ENCODE measurements at places on chromosomes 12 and 14. TPM values are rescaled to one million over a fixed set of nuclear protein-coding genes. Genes with fewer than 3 reads are reported as not detected.

The KRT4 gene
- polyA plus RNA-seq: not detected

The GSC gene
- polyA plus RNA-seq: not detected

The SLC38A4 gene
- polyA plus RNA-seq: not detected

The PRR4 gene
- polyA plus RNA-seq: 22.1 TPM

The DEPDC4 gene
- 11.4 TPM for polyA plus RNA-seq

The SLC22A17 gene
- polyA plus RNA-seq: 46.4 TPM

The NKX2-1 gene
- not detected for polyA plus RNA-seq

The TDRD9 gene
- 10.1 TPM for polyA plus RNA-seq

The BEST3 gene
- not detected for polyA plus RNA-seq

The C3AR1 gene
- not detected for polyA plus RNA-seq

The CD69 gene
- polyA plus RNA-seq: 0.24 TPM

The ANKS1B gene
- 116 TPM for polyA plus RNA-seq

The VRTN gene
- polyA plus RNA-seq: not detected

The FGF6 gene
- not detected for polyA plus RNA-seq

The POTEG gene
- not detected for polyA plus RNA-seq

The SCNN1A gene
- polyA plus RNA-seq: not detected

The CELA1 gene
- not detected for polyA plus RNA-seq

The KLHL33 gene
- 0.16 TPM for polyA plus RNA-seq

The RNASE3 gene
- polyA plus RNA-seq: 2.3 TPM

The NKX2-8 gene
- not detected for polyA plus RNA-seq

The DIO2 gene
- polyA plus RNA-seq: 0.78 TPM

The ZDHHC22 gene
- polyA plus RNA-seq: 3.5 TPM

The RASSF9 gene
- not detected for polyA plus RNA-seq

The GPD1 gene
- polyA plus RNA-seq: 3.1 TPM

The CFAP251 gene
- 3.4 TPM for polyA plus RNA-seq

The RIPK3 gene
- not detected for polyA plus RNA-seq

The MLXIP gene
- polyA plus RNA-seq: 2.3 TPM

The ADAMTS20 gene
- not detected for polyA plus RNA-seq

The NPAS3 gene
- polyA plus RNA-seq: 15.9 TPM

The ADAM21 gene
- polyA plus RNA-seq: 2.4 TPM

The PTPRO gene
- 6.8 TPM for polyA plus RNA-seq

The RFX4 gene
- polyA plus RNA-seq: 5.7 TPM

The INSM2 gene
- polyA plus RNA-seq: 5.3 TPM

The HSPB8 gene
- polyA plus RNA-seq: 16.1 TPM

The PPFIA2 gene
- polyA plus RNA-seq: 41.8 TPM

The HOXC10 gene
- not detected for polyA plus RNA-seq

The VAMP1 gene
- 41.6 TPM for polyA plus RNA-seq

The GPR162 gene
- 3.8 TPM for polyA plus RNA-seq

The FCF1 gene
- polyA plus RNA-seq: 10.7 TPM

The RNF34 gene
- 57.3 TPM for polyA plus RNA-seq

The SCN8A gene
- 30.8 TPM for polyA plus RNA-seq

The TMEM30B gene
- polyA plus RNA-seq: not detected

The SALL2 gene
- polyA plus RNA-seq: 43.9 TPM

The MYH7 gene
- not detected for polyA plus RNA-seq

The EMP1 gene
- polyA plus RNA-seq: not detected

The SMIM41 gene
- not detected for polyA plus RNA-seq

The GZMB gene
- not detected for polyA plus RNA-seq

The KRT74 gene
- polyA plus RNA-seq: 0.35 TPM

Measured in Purkinje cell (primary cell).